Cortex of kidney (tissue), 1 donor: ENCODE measurements at places on chromosomes 7 and 10.

- no peak for DNase-seq
Measured at GRCh38 chr7:135827391-135827790, 78.8 kb upstream of the FAM180A start.

GRCh38 chr7:51591223-51591622, 274.6 kb upstream of the COBL start:
- DNase-seq: no peak

GRCh38 chr10:101230183-101230917, 1.1 kb upstream of the LBX1 start:
- no peak for DNase-seq

- no peak for DNase-seq
Measured at GRCh38 chr7:85341121-85341520, 154.3 kb upstream of the SEMA3D start.

DNA sequence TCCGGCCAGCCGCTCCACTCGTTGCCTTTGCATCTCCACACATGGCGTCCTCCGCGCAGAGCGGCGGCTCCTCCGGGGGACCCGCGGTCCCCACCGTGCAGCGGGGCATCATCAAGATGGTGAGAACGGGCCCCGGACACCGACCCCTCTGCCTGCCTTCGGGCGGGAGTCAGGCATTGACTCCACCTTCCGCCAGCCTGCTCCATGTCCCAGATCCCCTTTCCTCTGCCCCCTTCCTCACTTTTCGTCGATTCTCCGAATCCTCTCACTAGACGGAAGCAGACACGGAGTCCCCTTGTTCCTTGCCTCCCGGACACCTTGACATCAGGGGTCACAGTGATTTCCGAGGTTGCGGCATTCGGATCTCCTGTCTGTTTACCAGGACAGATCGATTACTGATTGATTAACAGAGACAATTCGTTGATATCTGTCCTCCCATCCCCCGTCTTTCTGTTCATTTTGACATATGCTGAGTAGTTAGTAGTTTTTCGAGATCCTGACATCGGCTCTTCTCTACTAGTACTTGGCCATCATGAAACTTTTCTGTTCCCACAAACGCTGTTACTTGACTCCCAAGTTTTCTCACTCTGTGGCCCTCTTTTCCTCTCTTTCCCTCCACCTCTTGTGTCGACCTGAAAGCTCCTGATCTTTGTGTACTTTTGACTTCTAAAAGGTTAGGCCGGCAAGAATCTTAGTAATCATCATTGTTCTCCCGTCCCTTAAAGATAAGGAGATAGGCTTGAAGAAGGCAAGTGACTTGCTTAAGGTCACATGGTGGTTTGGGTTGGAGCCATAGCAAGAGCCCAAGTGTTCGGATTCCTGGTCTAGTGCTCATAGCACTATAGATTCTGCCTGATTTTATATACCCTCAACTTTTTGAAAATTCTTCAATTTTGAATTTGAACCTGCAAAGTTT, 597 bp downstream of the SND1 start:
- DNase-seq: no peak

DNA sequence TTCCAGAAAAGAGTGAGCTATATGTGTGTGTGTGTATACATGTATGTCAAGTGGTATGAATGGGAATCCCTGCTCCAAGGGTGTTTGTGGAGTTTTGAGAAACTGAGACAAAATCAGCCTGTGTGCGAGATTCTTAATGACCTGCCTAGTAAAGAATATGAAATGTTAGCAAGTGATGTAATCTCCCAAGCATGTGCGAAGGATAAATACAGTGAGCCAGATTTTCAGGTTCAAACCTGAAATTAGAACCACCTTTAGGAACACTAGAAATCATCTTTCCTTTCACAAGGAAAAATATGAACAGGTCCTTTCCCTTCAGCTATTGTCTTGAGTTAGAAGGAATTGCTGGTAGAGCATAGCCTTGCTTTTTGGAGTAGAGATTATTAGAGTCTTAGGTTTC, 457.6 kb downstream of the LRMDA start:
- DNase-seq: no peak
